Left colon (tissue), 2 donors: ENCODE measurements at places on chromosomes 2 and 18.

DNA sequence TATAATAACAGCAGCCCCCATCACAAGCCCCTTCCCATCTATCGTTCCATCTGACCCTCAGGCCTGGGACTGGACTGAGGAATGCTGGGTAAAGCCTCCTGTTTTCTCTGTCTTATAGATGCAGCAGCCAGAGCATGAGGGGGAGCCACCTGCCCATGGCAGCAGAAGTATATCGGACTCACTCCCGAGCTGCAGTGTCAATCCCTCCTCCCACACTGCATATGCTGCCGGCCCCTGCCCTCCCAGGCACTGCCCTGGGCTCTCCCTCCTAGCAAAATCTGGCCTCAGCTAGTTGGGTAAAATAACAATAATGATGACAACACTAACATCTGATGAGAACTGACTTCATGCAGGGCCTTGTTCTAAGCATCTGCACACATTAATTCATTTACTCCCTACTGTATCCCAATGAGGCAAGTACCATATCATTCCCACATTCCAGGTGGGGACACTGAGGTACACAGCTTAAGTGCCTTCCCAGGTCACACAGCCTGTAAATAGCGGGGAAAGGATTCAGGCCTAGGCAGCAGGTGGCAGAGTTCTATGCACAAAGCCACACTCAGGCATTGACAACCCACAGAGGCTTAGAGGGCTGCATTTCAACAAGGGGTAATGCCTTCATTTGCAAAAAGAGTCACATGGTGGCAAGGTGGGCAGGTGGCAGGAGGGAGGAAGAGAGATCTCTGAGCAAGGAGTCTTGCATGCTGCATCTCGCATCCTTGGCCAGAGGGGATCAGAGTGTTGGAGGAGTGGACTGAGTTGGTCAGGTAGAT lies 190.0 kb downstream of the ZBTB7C start:
- no peak for DNase-seq

- no peak for DNase-seq
These were observed 251.0 kb upstream of the CWC22 start for GRCh38 chr2:180258041-180258537.

GRCh38 chr18:74840492-74841167 lies 243.0 kb downstream of the ZNF407 start:
- DNase-seq: no peak

DNA sequence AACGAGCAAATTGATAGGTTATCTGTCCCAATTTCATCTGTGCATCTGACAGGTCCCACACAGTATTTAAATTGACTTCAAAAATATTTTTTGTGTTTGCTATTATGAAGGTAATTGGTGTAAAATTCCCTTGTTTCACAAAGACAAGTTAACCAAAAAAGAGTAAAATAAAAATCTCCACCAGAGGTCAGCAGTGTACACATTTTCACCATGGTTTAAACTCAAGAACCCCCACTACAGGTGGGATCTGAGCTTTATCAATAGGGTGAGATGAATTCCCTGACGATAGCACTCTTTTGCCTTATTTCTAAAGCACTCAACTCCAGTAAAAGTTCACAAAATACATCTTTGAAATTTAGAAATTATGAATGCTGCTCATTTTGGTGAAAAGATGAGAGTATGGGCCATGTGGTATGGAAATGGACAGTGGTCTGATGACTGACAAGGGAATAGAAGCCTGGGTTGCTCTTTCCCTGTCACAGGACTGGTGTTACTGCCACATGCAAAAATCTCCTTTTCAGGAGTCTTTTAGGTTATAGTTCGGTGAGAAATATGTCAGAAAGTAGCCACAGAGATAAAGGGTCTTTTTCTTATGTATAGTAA lies 68.0 kb downstream of the SERPINB8 start:
- no peak for DNase-seq

DNA sequence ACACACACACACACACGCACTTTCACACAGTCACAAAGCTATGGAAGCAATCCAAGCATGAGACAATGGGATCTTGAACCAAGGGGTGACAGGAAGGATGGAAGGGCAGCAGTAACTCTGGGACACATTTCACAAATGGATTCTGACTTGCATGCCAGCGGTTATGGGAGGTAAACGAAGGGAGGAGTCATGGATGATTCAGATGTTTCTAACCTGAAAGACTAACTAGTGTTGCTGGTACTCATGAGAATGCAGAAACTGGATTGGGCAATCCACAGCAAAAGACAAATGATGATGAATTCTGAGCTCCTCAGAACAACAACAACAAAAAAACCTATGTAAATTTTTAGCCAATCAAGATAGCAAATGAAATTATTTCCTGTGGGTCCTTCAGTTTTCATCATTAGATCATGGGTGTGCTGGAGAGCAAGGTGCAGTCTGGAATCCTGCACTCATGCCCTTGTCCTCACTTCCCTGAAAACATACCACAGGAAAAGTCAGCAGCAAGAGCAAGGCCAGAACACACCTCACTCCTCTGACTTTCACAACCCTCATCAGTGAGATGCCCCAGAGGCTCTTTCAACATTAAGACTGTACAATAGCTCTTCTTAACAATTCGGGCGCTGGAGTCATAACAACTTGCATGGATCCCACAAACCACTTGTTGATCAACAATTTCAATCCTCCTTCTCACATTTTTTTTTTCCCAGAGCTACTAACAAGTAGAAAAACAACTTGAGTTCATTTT lies 32.6 kb downstream of the ABCA12 start:
- no peak for DNase-seq

DNA sequence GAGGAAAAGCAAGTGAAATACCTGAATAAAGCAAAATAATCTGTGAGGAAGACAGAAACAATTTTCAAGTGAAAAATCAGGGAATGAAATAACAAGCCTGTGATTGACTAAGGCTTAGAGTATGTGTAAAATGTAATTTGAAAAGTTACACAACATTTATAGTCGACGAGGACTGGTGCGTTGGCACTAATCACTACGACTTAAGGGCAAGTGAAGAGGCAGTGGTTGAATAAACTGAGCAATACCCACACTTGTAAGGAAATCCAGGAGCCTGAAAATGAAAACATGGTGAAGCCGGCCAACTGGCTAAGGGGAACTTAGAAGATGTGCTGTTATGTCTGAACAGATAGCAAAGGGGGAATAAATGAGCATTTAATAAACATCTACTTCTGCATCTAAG lies 13.4 kb downstream of the DOK1 start:
- DNase-seq: no peak

DNA sequence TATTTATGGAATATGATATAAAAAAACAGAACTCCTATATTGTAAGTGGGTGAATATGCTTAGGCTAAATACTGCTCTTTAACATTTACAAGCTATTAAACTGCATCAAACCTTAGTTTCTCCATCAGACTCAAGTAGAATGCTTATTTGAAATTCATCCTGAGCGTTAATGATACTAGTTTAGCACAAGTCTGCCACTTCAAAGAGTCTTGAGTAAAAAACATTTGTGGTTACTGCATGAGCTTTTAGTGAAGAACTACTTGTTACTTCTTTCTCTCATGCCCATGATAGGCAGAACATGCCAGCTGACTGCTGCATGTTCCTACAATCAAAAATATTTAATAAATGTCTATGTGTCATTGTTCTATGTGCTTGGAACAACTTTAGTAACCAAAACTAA lies 12.1 kb downstream of the YES1 start:
- DNase-seq: no peak

DNA sequence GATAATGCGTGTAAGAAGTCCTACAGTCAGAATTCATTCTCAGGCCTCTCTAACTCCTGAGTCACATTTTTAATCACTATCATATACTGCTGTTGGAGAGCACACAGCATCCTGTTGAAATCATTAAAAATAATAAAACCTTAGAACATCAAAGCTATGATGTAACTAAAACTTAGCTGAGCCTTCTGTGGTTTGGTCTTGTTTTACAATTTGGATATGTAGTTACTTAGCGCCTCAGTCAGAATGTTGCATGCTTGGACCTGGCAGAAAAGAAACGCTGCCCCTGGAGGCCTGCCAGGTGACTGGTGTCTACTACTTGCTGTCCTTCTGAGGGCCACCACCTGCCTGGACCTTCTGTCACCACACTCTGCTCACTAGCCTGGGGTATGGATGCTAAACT lies 261.1 kb upstream of the RASGRP3 start:
- DNase-seq: no peak

DNA sequence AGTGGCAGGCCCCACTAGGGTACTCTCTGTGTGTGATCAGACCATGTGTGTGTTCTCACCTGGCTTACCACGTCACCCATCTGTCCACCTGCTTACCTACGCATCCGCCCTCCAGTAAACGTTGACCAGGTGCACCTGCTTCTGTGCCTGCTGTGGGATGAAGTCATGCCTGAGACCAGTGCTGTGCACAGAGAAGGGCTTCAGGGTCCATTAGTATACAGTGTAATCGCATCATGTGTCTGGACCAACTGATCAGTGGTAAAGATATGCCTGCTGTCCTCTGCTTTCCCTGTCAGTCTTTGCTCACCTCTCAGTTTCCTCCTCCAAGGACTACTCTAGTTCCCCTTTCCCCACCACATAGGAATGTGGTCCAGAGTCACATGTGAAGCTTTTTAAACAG lies 109.3 kb downstream of the FHOD3 start:
- no peak for DNase-seq

DNA sequence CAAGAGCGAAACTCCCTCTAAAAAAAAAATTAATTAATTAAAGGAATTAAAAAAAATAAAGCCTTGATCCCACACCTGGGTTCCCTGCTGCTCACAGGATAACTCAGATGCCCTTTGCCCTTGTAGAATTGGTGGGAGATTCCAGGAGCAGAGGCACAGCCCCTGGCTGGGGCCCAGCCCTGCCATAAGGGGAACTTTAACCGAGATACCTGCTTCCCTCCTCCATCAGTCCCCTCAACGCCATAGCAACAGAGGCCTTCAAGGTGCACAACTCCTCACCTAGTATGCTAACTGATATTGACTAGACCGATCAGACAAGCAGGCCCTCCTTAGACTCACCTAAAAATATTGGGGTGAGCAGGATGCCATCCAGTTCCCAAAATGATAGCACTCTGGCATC lies 23.6 kb downstream of the TEX44 start:
- no peak for DNase-seq

GRCh38 chr2:45837812-45838341 lies 186.4 kb downstream of the PRKCE start:
- no peak for DNase-seq

- DNase-seq: no peak
These were observed 69.9 kb downstream of the PMS1 start for GRCh38 chr2:189854187-189854586.
